Fibroblast of upper back skin (primary cell): ENCODE measurements at places on chromosomes 6 and 20.

DNA sequence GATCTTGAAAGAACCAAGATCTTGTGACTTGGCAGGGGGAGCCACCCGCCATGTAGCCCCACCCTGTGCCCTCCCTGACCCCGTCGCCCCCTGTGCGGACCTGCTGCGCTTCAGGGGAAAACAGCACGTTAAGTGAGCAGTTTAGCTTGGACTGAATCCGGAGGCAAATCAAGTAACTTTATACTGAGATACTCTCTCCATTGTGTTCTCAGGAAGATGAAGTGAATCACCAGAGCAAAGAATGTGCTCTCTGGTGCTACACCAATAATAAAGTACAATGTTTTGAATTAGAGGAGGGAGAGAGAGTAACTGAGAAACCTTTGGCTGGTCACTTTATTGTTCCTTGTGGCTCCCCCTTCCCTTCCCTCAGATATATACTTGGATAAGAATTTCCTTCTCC lies 83.4 kb downstream of the TXNDC5 start:
- peak; percentile 41 for DNase-seq

DNA sequence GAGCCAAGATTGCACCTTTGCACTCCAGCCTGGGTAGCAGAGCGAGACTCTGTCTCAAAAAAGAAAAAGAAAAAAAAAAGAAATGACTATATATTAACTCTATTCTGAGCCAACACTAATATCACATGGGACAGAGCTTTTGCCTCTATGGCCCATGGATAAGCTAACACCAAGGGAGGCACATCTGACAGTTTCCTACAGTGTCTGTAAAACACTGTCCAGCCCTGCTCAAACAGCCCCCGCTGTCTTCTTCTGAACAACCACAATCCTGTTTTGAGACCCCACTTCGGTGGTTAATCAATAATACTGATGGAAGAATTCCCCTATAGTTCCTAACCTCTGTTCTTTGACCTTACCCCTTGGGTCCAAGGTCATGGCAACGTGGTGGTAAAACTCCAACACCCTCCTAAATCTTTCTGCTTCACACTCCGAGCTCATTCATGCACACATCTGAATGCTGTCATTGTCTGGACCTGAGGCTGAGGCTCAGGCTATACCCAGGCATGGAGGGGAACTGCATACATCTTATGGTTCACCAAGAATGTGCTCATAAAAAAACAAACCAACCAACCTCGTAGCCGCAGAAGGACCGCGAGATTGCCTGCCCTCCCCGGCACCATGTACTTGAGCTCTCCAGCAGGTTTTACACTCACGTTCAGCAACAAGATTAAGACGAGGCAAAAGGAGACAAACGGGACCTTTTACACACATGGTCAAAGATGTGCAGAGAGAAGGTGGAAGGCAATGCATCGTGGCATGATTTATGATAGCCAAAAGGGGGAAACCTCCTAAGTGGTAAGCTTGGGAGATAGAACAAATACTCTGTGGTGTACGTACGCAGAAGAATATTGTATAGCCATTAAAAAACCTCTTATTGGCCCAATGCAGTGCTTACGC lies 105.4 kb upstream of the NFATC2 start:
- DNase-seq: no peak

DNA sequence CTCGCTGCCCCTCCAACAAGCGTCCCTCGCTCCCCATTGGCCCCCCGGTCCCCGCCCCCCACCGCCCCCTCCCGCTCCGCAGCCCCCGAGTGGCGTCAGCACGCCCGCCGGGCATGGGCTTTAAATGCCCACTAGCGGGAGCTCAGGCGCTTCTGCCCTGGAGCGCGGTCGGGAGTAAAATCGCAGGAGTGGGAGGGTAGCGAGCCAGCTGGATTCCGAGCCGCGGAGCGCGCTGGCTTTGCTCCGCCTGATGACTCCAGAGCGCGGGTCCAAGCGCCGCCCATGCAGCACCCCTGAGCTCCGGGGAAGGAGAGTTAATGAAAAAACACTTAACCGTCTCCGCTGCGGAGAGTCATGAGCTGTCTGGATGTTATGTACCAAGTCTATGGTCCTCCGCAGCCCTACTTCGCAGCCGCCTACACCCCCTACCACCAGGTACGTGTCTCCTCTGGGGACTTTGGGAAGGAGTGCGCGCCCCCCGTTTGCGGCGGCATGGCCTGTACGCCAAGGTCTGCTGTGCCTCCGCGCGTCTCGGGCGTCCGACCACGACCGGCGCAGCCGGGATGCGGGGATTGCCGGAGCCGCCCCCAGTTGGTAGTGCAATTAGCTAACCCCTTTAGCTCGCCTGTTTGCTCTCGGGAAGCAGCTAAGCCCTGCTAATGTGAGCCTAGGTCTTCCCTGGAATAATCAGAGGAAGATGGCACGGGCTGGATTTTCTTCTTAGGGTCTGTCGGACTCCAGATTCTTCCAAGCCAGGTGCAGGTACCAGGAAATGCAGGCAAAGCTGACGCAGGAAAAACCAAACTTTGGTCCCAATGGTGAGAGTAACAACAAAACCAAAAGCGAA lies at the start of gene VGLL2:
Gene VGLL2, plus strand, starts transcription at position 149 of the 847 bp plus-strand sequence. Its CDS starts 206 bp downstream, at position 355.
- DNase-seq: peak; percentile 21

DNA sequence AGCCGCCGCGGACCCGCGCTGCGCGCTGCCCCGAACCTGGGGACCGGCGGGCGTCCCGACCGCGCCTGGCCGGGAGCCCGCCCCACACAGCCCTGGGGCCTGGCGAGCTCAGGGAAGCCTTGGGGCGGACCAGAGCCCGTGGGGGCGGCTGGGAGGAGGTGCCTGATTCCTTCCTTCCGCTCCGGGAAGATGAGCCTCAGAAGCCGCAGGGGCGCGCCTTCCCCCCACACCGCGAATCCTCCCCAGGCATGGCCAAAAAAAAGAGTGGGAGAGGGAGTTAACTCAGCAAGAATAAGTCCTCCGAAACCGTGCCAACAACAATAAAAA lies at the start of gene CBLN4:
Gene CBLN4, minus strand, starts transcription at position 131 of the 327 bp plus-strand sequence. CDS start 1,348 bp downstream, outside the sequence.
- no peak for DNase-seq

DNA sequence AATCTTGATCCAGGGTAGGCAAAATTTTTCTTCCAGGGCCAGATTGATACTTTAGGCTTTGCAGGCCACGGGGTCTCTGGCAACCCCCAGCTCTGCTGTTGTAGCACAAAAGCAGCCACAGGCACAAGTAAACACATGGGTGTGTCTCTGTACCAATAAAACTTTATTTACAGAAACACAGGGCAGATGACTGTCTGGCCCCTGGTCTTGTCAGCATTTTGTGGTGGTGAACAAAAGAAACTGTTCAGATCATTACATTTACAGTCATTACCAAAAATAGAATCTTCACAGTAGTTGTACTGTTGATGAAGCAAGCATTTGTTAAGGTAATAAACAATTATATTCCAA lies 45.0 kb upstream of the KIF25 start:
- DNase-seq: no peak

GRCh38 chr6:9523462-9523861 lies 891.4 kb downstream of the TFAP2A start:
- peak; percentile 92 for DNase-seq

- peak; percentile 64 for DNase-seq
These were observed 38.4 kb upstream of the EYA4 start for GRCh38 chr6:133202610-133203343.

DNA sequence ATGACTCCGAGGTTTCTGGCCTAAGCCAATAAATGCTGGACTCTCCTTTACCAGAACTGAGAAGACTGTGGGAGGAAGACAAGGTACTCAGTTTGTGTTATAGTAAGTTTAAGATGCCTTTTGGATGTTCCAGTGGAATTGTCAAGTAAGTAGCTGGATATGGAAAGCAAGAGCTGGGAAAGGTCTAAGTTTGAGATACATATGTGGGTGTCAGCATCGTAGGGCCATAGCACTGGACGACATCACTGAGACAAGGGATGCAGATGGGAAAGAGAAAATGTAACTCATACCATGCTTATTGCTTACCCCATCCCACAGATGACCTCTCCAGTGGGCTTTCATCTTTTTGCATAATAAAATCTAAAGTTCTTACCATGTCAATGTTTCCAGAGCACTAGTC lies 45.5 kb upstream of the ZNF217 start:
- DNase-seq: no peak

DNA sequence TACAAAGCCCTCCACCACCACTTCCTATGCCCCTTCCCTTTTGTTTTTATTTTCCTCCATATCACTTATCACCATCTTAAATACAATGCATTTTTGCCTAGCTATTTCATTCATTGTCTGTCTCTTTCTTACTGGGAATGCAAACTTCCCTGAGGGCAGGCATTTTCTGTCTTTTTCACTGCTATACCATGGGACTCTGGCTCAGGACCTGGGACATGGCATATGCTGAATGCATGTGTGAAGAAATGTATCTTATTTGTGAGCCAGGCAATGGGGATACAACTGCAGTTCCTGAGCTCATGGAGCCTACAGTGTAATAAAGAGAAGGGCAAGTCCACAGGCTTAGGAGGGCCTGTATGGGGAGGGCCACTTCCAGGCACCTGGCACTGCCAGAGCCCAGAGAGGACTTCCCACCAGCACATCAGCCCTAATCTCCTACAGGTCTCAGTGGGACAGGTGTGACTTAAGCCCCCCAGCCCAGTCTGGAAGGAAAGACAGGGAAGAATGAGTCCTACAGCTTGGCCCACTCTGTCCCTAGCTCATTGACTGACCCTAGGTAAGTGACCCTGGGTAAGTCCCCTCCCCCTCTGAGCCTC lies 43.2 kb downstream of the TFEB start:
- no peak for DNase-seq

DNA sequence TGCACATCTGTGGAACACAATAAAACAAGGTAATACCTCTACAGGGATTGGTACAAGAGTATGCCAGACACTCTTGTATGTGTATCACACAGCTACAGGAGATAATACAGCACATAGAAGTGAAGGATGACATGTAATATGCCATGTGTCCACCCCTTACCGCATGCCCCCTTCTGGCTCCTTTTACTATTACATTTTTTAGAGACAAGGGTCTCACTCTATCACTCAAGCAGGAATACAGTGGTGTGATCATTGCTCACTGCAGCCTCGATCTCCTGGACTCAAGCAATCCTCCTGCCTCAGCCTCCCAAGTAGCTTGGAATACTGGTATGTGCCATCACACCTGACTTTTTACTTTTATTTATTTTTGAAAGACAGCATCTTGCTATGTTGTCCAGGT lies 4.2 kb upstream of the NCR3 start:
- DNase-seq: peak; percentile 39

DNA sequence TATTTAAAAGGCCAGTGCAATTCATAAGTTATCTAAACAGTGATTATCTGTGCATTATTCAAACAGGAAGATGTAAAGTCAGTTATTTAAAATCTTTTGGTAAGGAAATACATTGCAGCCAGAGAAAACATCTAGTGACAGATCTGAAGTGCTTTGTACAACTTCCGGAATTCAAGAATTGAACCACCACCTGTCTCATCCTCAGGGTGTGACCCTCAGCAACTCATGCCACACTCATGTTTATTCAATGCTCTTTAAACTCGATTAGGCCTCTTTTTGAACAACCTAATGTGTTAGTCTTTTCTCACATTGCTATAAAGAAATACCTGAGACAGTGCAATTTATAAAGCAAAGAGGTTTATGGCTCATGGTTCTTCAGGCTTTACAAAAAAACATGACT lies 62.6 kb upstream of the GGTLC1 start:
- no peak for DNase-seq

- DNase-seq: no peak
These were observed 109.9 kb upstream of the HEY2 start for GRCh38 chr6:125639466-125640020.
